Hippocampal formation (tissue), 2 donors: ENCODE measurements at places on chromosomes 4 and X.

DNA sequence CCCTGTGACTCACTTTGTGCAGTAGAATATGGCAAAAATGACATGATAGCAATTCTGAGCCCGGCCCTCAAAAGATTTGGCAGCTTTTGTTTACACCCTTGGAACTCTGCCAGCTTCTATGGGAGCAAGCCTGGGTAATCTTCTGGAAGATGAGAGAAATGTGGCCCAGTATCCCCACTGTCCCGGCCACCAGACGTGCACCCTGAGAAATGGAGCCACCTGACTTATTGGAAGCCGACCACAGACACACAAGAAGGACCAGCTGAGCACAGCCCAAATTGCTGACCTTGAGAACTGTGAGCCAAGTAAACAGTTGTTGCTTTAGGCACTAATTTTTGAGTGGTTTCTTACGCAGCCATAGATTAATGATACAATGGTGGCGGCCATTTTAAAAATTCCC lies 197.0 kb downstream of the STIM2 start:
- DNase-seq, result no peak

GRCh38 chr4:101555341-101555880 lies 208.1 kb upstream of the PPP3CA start:
- DNase-seq, result no peak

DNA sequence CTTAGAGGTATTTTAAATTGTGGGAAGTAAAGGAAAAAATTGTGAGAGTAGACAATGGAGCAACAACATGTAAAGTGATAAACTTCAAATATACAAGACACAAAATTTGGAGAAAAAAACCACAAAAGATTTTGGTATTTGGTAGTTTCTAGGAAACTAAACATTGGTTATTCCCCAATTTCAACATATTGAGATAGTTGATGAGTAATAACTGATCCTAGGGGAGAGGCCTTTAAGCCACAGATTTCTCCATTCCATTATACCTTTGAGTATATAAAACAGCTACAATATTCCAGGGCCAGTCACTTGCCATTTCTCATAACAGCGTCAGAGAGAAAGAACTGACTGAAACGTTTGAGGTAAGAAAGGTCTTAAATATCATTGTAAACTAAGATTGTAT lies at the start of gene FDCSP:
FDCSP (plus strand) TSS at position 301 of the 400 bp plus-strand sequence. CDS start 5,071 bp downstream, outside the sequence.
- DNase-seq, result no peak

DNA sequence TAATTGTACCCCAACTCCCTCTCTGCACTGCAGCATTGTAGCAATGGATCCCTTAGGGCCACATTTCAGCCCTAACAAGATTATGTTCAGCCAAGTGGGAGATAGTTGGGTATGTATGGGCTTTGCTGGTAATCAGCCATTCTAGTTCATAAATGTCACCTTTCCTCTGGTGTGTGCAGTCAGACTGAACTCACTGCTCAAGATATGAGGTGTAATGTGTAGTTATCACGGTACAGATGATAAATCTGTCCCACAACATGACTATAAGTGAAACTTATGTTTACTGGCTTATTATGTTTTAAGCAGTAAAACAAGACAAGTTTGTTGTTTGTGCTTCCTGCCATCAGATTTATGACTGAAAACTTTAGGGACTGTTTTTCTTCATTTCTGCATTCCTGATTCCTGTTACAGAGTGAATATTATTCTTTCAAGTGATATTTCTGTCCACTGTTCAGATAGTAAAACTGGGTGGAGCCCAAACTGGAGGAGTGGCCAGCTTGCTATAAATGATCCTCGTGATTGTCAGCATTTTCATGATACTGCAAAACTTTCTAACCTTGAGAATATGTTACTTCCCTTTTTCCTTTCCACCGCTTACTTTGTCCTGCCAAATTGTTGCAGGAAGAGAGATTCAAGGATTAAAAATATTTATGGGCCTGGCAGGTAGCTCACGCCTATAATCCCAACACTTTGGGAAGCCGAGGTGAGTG lies 44.9 kb downstream of the ANAPC4 start:
- no peak for DNase-seq

- DNase-seq, result no peak
Measured at GRCh38 chrX:44742480-44743155, 101.2 kb upstream of the DUSP21 start.

DNA sequence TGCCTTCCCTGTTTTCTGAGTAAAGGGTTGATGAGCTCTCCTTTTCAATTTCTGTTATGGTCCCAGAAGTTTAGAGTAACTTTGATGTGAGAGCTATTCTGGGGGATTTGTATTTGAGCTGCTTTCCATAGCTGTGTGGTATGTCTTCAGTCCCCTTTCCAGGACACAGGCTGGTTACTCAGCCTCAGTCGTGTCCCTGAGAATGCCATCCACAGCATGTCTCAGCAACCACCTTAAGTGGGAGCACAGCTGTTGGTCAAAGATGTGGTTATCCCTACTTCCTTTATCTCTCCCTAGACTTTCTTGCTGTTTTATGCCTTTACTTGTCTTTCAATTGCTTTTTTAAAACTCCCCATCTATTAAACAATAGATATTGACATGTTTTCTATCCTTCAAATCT lies 37.8 kb downstream of the RNF175 start:
- DNase-seq, result no peak

DNA sequence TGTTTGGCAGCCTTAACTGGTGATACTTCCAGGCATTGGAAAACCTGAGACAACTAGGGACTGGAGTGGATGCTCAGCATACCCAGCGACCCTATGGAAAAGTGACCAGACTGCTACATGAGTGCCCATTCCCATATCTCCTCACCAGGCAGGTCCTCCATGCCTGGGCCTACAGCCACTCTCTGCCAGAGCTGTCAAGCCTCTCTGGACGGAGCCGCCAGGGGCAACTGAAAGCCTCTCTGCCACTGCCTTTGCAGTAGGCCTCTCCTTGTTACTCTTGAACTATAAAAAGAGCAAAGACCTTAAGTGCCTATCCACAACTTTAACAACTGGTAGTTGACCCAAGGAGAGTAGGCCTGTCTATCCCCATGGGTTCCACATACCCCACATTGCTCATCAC lies 20.2 kb upstream of the FAAH2 start:
- no peak for DNase-seq

GRCh38 chr4:78299565-78299972 lies 242.4 kb downstream of the FRAS1 start:
- no peak for DNase-seq

DNA sequence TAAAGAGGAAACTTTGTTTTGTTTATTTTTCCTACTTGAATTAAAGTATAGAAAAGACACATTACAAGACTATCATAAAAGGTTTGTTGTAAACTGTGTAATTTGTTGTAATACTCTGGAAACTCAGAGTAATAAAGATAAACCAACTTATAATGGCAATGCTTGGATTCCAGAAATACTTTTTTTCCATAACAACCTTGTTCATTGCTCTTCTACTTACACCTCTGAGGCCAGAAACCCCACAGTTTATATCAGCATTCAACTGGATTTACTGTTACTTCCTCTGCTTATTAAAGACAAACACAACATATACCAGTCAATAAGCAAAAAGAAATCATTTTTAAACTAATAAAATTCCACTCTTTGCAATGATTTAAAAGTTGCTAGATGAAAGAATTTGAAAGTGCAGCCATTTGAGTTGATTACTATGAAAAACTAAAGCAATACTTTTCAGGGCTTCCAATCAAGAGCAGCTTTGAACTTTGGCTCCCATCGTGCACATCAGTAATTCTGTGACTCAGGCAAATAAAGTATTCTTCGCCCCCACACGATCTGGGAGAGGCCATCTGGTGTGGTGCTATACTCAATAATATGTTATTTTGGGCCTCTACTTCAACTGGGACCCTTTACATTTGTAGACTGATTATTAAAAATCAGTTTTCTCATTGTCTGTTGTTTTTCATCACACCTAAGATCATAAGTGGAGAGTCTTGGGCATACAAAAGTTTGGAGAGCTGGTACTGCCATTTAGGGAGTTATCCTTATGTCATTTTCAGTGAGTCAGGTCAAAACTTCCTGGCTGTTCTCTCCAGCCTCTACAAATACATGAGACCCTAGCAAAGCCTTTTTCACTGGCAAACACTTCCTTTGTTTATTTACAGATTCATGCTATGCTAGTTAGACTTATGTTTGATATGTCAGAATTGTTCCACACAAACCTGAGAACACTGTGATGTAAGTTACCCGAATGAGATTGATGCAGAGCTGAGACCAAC lies 20.5 kb downstream of the DDIT4L start:
- DNase-seq, result no peak

DNA sequence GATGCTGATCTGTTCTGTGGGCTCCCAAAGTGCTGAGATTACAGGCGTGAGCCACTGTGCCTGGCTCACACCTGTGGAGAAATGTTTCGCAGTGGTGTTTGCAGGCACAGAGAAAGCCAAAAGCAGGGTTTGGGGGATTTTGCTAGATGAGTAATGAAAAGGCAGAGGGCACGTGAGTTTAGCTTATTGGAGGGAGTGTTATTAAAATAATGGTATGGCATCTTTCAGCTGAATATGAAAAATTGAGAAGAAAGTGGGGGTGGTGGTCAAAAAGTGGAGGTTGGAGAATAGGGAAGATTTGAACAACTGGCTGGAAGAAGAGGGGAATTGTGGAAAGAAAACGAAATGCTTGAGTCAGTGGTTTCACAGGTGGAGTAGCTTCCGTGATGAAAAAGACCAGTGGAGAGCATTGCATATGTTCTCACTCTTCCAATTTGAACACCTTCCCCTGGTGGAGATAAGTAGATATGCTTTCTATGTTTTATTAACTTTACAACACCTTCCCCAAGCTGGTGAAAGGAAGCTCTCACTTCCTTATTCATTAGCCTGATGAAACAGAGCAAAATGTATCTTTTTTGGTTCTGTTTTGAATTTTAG lies 1.1 kb upstream of the CHST7 start:
- no peak for DNase-seq

- DNase-seq, result no peak
Measured at GRCh38 chrX:150936556-150936955, 38.1 kb upstream of the CD99L2 start.

- DNase-seq, result no peak
Measured at GRCh38 chr4:110854021-110854678, 231.3 kb upstream of the PITX2 start.

DNA sequence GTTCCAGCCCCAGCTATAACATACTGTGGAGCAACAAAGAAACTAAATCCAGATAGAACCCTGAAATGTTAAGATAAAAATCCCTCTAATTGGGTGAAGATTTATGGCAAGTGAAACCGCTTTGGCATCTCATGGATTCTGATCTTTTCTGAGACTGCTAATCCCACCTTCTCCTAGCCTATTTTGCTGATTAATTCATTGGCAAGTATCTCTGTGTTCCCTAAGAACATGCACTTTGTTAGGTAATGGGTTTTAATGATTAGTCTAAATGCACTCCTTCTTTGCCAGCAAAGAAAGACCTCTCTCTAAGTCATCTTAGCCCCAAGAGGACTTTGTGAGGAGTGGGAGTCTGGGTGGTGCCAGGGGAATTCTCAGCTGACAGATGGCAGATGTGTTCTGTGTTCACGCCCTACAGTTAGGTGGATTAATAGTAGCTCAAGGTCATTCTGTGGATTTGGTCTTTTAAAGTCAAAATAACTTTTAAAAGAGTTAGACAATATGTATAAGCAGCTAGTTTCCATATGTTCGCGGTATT lies 171.3 kb downstream of the UNC5C start:
- DNase-seq, result no peak

DNA sequence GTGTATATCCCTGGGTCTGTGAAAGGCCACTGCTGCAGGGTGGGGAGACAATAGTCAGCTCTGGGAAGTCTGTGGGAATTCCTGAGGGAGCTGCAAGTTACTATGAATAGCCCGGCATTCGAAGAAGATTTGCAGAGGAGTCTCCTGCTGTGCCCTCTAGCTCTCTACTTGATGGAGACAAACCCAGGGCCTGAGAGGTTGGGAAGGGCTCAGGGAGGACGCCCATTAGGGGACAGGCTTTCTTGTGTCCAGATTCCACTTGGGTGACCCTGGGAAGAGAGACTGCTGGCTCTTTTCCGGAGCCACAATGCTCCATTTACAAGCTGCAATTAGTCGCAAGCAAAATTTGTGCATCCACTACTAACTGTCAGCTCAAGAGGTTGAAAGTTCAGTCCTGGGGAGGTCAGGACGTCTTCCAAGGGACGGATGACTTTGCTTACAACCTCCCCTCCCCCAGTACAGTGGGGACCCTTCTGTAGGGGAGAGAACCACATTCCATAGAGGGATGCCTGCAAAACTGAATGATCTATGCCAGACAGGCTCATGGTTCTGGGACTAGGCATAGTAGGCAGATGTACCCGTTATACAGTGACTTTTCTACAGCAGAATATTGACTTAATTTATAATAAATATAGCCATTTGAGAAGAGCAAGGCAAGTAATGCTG lies 48.2 kb upstream of the PHOX2B start:
- no peak for DNase-seq

- no peak for DNase-seq
Measured at GRCh38 chr4:145199051-145199716, 18.8 kb upstream of the OTUD4 start.

- no peak for DNase-seq
Measured at GRCh38 chrX:46837558-46838485, 979 bp downstream of the RP2 start.

GRCh38 chrX:47644557-47645091 lies 5.7 kb downstream of the ELK1 start:
- no peak for DNase-seq

DNA sequence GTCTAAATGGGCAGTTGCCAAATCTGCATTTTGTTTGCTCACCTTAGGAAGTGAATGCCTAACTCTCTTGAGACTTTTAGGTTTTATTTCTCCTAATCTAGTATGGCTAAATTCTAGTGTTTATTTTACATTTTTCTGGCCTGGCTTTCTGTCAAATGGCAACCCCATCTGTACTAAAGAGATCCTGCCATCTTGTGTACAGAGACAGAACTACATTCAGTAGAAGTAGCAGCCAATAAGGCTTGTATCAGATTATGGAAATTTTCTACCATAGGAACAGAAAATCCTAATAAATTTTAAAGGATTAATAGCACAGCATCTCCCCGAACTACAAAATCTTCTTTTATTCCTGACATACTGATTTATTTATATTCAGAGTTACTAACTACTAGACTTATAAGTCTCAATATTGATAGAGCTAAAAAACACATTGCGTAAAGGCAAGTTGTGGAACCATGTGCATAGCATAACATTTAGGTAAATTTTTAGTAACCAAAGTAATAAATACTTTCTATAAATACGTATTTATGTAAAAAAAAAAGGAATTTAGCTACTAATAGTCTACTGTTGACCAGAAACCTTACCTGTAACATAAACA lies 45.5 kb downstream of the TMEM144 start:
- DNase-seq, result peak; percentile 75

GRCh38 chr4:174244441-174244840 lies 39.0 kb downstream of the FBXO8 start:
- DNase-seq, result no peak

DNA sequence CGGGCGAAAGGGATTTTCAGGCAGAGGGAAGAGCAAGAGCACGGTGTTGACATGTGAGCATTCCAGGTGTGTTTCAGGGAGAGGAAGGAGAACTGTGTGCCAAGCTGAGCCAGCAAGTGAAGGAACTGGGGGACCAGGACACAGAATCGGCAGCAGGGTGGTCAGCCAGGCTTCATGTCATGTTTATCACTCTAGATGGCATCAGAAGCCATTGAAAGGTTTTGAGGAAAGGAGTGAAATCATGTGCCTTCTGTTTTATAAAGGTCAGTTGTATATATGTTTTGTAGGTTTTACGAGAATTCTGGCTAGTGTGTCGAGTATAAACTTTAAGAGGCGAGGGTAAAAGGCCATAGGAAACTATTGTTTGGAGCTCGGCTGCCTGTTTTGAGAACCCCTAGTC lies 682.3 kb downstream of the TRIML1 start:
- DNase-seq, result no peak
